Ecto neural progenitor cell (in vitro differentiated cells): ENCODE measurements at places on chromosomes 6 and 20.
A peak's percentile ranks its signal among the peaks of the same experiment; 100 is the strongest.

- no peak for DNase-seq
Measured at GRCh38 chr20:23514848-23515247, 23.9 kb downstream of the CST8 start.

DNA sequence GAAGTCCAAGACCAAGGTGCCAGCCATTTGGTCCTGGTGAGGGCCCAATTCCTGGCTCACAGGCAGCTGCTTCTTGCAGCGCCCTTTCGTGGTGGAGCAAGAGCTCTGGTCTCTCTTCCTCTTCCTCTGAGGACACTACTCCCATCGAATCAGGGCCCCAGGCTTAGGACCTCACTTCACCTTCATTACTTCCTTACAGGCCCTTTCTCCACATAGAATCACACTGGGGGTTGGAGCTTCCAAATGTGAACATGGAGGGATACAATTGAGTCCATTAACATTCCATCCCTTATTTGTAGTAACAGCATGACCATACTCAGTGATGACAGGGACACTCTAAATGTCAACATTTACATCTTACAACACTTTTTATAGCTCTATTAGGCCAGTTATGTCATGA, 2.3 kb downstream of the RAMACL start:
- DNase-seq, result no peak

DNA sequence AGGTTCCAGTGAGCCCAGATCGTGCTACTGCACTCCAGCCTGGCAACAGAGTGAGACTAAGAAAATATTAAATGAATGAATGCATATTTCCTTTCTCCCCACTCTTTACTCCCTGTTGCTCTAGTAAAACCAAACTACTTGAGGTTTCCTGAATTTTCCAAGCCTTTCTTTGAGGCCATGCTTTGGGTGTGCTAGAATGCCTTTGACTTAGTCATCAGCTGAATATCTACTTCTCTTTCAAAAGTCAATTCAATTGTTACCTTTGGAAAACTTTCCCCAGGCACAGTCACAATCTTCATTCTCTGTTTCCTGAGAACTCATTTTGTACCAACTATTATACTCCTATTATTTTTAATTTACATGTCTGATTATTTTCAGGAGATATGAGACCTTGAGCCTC, 27.5 kb upstream of the CEP85L start:
- DNase-seq, result no peak

- peak; percentile 61 for DNase-seq
Measured at GRCh38 chr6:68575765-68576439, 59.2 kb upstream of the ADGRB3 start.

DNA sequence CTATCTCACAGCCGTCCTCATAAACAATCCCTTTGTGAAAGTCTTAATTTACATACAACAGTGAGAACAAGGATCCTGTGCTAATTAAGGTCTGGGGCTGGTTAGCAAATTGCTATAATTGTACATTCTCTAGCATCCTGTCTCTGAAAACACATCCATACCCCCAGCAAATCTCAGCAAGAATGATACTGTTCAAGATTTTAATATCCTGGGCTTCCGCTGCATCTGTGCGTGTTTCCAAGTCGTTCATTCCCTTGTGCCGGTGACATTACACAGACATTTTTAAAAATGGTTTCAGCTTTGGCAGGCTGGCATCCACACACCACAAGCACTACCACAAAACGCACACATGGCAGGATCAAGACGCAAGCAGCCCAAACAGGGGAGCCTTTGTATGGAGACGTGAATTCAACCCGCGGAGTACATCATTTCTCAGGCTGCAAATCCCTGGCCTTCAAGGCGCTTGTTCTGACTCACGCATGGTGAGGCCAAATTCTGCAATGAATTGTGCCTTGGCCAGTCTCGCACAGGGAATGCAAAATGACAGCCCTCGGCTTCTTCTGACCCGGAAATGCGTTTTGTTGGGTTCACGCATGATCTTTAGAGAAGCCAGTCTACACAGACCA, 20.3 kb downstream of the ZMYND8 start:
- DNase-seq, result no peak

DNA sequence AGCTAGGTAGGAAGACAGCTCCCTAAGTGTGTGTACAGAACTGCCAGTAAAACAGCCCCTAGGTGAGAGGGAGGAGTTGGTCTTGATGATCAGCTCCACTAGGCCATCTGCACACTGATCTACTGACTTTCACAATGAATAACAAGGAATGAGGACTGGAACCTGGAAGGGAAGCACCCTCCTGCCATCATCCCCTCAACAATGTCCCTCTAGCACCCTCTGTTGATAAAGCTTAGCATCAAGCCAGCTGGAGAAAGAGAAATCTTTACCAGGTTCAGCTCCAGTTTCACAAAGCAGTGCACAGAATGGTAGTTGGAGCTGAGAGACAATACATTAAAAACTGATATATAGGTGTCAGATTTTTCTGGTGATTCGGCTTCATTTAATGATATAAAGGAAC, 57.2 kb upstream of the IRAK1BP1 start:
- peak; percentile 52 for DNase-seq

- no peak for DNase-seq
Measured at GRCh38 chr6:157766901-157767774, 55.9 kb upstream of the SNX9 start.

- no peak for DNase-seq
Measured at GRCh38 chr6:154637392-154637791, 95.8 kb upstream of the SCAF8 start.

DNA sequence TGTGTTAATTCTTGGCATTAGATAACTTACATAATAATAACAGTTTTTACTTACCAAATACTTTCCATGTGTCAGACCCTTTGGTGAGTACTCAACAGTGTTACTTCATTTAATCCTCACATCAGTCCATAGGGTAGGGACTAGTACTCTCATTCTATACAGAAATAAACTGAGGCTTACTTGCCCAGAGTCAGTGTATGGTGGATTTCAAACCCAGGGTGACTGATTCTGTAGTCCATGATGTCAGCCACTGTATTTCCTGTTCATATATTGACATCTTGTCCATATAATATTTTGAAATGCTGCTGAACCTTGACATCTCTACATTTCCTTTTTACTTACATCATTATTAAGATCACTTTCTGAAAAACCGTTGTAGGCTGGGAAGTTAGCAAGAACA, 2.5 kb upstream of the PNLDC1 start:
- DNase-seq, result no peak

DNA sequence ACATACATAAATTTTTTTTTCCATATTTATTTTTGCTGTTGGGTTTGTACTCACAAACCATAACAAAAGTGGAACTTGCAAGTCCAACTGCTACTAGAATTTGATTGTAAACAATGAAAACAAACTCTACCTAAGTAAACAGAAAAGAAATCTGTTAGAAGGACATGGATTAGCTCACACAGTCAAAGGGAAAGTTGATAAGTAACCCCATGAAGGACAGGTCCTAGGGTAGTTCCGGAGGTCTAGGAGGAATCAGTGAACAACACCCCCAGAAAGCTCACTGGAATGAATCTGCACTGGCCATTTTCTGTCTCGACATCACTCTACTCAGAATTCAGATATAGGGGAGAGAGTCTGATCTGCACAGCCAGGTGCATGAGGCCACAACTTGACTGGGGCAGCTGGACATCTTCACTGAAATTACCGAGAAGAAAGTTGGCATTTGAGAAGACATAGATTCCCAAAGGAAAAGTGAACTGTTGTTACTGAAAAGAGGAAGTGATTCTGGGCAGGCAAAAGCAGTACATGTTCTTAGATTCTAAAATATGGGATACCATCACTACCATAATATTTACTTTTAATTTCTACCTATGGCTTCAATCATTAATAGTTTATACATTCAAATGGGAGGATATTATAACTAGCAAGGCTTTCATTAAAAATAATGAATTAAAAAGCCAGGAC, 76.4 kb downstream of the HMGN3 start:
- no peak for DNase-seq
